ENCODE measurements at places on chromosomes 2 and 18.

DNA sequence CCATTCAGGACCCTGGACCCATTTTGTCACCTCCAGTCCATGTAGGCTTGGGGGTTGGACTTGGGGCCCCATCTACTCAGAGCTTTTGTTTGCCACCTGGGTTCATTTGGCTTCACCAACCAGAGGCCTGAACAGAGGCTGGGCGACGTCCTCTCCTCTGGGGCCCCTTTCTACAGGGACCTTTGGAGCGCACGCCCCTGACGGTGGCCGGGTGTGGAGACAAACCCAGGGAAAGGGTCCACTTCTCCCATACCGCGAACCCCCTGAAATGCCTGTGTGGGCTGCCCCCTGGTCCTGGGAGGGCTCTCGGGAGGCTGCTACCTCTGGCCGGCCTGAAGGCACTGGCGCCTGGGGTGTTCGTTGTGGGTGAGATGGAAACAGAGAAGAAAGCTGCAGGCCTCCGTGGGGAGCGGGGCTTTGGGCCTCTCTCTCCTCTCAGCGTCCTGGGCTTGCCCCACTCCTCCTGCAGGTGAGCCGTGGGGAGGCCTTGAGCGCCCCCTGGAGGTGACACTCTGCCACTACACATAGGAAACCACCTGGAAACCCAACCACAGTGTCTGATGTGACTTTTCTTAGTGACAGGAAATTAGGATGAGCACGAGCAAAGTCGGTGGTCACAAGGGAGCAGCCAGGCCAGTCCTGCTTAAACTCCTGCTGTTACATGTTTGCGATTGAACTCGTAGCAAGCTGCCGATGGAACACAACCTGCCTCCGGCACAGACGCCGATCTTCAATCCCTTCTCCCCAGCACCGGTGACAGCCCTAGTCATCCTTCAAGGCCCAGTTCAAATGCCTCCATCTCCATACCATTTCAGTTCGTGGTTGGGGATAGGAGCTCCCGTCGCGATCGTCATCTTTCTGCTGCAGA, 12.0 kb upstream of the NTSR2 start:
- DNase-seq = peak; percentile 11

GRCh38 chr2:197926673-197927072, 122.3 kb downstream of the PLCL1 start:
- DNase-seq = no peak

DNA sequence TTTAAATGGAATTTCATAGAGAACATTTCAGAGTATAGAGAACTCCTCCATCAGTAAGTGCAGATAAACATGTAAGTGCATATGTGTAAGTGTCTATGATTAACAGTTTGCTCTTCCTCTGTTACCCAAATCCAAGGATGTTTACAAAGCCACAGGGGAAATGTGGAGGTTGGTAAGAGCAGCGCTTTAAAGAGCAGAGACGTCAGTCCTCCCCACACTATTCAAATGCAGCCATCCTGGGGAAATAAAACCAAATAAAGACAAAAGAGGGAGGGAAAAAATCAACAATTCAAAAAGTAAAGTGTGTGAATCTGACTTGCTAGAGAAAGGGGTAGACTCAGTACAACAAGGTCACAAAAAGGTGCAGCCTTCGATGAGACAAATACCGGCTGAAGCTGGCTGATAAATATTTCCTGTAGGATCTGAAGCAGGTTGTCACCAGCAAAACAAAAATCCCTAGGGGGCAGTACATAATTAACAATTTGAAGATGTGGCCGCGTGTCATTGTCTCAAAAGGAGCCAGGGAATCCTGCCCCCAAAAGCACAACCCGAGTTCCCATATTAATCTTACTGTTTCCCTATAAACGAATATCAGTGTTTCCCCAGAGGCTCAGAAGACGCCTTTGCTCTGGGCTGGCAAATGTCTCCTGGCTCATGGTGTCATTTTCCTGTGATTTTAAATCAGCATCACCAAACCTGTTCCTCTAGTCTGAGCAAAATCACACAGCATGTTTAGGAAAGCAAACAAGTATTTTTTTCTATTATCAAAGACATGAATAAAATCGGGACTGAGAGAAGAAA, 216.5 kb downstream of the CDCA7 start:
- DNase-seq = no peak

GRCh38 chr18:46531482-46531881, 125.5 kb downstream of the LOXHD1 start:
- no peak for DNase-seq

DNA sequence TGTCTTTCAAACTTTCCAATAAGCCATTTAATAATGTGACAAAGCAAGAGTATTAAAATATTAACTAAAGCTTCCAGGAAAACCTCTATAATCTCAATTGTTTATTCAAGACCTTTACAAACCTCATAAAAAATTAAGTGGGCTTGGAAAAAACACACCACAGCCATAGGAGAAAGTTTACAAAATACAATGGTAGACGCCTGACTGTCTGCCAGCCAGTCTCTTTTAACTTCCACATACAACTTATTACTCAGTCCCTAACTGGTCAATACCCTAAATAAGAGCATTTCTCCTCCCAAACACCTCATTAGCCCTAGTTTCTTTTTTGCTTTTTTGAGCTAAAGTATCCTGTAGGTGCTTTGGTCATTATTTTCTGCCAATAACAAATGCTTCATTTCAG, 247.4 kb upstream of the CYP26B1 start:
- no peak for DNase-seq

DNA sequence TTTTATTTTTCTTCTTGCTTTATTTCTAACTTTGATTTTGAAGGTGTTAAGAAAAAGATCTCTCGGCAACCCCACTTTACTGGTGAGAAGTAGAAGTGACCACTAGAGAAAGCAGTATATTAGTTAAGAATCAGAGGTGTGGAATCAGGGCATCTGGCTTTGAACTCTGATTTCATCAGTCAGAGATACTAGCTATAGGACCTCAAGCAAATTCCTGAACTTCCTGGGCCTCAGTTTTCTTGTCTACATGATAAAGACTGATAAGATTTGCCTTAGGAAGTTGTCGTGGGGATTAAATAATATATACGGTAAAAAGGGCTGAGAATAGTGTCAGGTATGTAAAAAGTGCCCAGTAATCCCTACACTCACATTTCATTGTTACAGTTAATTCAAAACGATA, 440.3 kb upstream of the CRIM1 start:
- no peak for DNase-seq

- no peak for DNase-seq
Measured at GRCh38 chr2:61288070-61288841, 126.3 kb downstream of the C2orf74 start.

- no peak for DNase-seq
Measured at GRCh38 chr2:45736757-45737704, 85.6 kb downstream of the PRKCE start.

DNA sequence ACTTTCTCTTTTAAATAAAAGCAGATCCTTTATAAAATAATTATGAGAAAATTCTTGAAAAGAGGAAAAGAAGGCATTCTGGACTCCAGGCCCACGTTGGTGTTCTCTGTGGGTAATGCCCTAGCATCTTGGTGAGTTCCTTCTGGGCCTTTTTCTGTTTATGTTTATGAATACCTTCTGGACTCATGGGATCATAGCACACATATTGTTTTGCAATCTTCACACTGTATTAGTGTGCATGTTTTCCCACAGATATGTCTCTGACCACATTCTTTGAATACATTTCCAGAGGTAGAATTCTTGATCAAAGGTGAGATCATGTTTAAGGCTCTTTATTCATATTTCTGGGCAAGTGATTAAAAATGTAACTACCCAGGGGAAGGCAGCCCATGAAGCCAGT, 15.9 kb downstream of the GLI2 start:
- no peak for DNase-seq

GRCh38 chr2:189142893-189143759, 36.4 kb downstream of the COL5A2 start:
- no peak for DNase-seq

- DNase-seq = no peak
Measured at GRCh38 chr2:43005975-43006833, 213.8 kb upstream of the HAAO start.

- DNase-seq = no peak
Measured at GRCh38 chr18:80009661-80010550, 21.5 kb upstream of the TXNL4A start.

GRCh38 chr2:146258071-146258470, 1586.8 kb upstream of the ACVR2A start:
- no peak for DNase-seq

DNA sequence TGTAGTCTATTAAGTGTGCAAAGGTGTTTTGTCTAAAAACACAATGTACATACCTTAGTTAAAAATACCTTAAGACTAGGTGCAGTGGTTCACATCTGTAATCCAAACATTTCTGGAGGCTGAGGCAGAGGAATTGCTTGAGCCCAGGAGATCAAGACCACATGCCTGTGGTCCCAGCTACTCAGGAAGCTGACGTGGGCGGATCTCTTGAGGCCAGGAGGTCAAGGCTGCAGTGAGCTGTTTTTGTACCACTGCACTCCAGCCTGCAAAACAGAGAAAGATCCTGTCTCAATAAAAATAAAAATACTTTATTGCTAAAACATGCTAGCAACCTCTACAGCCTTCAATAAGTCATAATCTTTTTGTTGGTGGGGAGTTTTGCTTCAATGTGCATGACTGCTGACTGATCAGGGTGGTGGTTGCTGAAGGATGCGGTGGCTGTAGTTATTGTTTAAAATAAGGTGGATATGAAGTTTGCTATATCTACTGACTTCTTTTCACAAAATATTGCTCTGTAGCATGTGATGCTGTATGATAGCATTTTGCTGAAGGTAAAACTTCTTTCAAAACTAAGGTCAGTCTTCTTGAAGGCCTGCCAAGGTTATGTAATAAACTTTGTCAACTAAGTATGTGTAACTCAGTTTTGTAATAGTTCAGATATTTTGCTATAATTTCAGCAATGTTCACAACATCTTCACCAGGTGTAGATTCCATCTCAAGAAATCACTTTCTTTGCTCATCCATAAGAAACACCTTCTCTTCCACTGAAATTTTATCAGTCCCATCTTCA, 1238.0 kb upstream of the NRXN1 start:
- DNase-seq = no peak

- DNase-seq = no peak
Measured at GRCh38 chr18:8717011-8717770, 11.8 kb downstream of the MTCL1 start.

GRCh38 chr2:171150694-171151285, 9.9 kb downstream of the TLK1 start:
- DNase-seq = no peak

GRCh38 chr2:237729681-237730475, 68.7 kb upstream of the RBM44 start:
- no peak for DNase-seq

GRCh38 chr2:132958887-132959286, 288.9 kb upstream of the LYPD1 start:
- DNase-seq = no peak

GRCh38 chr2:229714080-229714735, at the start of gene DNER:
TSS of gene DNER (minus strand) at chr2:229714555. CDS start at chr2:229714423, 132 bp downstream.
- DNase-seq = no peak

DNA sequence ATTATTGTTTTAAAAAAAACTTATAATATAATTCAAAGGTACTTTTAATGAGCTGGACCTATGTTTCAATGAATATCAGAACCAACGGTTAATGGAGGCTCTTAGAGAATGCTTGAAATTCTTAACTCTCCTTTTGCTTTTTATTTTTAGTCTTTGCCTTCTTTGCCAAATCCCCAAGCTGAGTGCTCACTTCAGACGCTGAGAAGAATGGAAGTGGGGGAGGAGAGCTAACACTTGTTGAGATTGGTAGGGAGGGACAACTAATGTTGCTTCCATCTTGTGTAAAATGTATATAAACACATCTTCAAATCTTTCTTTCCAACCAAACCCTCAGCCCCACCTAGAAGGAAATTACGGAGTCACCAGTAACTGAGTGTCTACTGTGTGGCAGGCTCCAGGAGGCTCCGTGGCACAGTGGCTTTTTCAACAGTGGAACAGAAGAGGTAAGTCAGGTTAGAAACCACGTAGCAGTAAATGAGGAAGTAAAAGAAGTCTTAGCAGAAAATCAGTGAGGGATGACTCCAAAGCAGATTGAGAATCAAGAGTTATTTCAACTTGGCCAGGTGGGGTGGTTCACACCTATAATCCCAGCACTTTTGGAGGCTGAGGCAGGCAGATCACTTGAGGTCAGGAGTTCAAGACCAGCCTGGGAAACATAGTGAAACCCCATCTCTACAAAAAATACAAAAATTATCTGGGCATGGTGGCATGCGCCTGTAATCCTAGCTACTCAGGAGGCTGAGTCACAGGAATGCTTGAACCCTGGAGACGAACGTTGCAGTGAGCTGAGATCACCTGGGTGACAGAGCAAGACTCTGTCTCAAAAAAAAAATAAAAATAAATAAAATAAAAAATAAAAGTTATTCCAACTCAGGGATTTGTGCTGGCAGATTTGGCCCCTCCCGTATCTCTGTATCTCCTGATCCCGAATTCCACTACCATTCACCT, 45.0 kb upstream of the CREB1 start:
- no peak for DNase-seq

DNA sequence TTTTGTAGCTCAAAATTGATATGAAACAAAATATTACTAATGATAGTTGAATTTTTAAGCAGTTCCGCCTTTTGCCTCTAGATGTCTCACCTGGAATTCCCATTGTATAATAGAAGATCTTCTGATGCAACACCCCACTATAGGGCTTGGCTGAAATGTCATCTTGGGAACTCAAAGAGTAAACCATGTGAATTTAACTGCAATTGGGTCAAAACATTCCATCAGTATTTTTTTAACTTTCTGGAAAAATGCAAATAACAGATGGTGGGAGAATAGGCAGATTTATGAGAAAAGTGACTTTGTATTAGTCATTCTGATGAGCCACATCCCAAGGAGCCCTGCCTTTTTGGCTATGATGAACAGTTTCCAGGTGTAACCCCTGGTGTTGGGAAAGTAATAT, 489.9 kb downstream of the NYAP2 start:
- DNase-seq = no peak

DNA sequence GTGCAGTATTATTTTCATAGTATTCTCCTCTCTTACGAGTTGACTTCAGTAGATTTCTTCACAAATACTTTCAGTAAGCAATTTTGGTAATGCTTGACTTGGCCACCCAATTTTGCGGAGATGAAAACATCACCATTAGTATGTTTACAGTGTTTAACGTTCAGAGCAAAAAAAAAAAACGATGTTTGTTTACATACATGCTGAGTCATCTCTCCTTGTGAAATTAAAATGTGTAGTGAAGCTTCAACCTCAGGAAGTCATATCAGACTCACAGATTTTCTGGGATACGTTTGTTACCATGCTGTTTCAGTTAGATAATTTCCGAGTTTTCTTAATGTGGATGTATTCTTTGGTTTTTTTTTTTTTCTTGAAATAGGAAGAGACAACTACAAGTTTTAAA, 100.1 kb downstream of the CTNNA2 start:
- no peak for DNase-seq

Data from stimulated activated CD8-positive, alpha-beta memory T cell treated with anti-CD3 and anti-CD28 coated beads, Interleukin-15, amount 100 ng/mL, for 1 hour (primary cell).